ENCODE measurements at places on chromosomes 3 and 15.

DNA sequence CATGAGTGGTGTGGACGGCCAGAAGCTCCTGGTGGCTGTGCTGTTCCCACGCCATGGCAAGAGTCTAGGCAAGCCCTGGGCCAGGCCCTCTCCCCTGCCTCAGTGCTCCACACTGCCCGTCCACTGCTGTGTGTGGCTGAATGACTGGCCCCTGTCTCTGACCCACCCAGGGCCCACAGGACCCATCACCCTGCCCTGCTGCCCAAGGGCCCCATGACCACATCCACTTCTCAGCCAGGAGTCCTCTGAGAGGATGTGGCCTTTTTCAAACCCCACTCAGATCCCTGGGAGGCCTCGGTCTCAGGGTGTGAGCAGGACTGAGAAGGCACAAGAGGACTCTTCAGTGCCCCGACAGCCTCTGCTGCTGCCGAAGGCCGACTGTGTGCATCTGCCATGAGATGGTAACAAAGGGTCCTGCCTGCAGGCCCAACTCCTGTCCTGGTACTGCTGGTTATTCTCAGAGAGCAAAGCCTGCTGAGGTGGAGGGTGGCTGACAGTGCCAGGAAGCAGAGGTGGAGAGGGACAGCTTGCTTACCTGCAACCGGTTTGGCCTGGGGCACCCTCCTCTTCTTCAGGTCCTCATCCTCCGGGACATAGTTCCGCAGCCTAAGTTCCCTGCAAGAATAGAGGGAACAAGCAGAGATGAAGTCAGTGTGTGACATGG, 47.5 kb downstream of the PTH1R start:
- no peak for DNase-seq

DNA sequence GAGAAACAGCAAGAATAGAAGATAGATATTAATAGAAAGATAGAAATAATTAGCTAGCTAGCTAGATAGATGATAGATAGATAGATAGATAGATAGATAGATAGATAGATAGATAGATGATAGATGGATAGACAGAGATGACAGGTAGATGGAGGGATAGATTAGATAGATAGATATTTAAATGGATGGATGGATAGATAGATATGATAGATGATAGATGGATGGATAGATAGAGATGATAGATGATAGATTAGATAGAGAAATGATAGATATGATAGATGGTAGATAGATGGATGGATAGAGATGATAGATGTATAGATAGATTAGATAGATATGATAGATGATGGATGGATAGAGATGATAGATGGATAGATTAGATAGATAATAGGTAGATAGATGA, 8.3 kb upstream of the ATP10A start:
- no peak for DNase-seq

DNA sequence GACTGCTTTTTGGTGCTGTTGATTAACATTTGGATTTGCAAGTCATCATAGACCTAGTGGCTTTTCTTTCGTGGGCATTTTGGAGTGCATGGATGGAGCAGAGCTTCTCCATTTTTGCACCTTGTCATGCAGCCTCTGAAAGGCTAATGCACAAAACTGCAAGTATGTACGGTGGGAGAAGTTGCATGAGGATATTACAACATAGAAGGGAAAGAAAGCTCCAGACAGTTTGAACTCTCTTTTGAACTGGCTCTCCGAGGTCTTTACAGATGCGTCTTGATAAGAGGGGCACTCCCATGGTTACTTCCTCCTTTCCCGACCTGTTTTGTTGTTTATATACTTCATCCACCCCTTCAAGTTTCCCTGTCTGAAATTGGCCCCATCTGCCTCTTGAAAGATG, 147.1 kb upstream of the GBE1 start:
- no peak for DNase-seq

DNA sequence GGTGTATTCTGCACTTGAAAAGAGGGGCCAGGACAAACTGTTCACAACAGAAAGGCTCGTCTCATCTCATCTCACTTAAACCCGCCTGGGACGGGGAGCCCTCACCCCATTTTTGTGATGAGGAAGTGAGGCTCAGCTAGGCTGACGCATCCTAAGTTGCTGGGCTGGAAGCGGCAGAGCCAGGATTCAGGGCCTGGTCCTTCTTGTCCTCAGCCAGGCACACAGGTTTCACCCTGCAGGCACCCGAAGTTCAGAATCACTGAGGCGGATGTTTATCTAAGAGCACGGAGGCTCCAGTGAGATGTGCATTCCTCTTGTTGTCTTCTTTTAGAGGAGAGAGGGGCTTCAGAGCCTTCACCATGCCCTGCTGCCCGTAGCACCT, 51.1 kb upstream of the PLXNA1 start:
- DNase-seq, result no peak

- DNase-seq, result no peak
These were observed 73.1 kb downstream of the USF3 start for GRCh38 chr3:113623324-113623723.

GRCh38 chr3:175310046-175310445, 450.9 kb downstream of the NAALADL2 start:
- no peak for DNase-seq

DNA sequence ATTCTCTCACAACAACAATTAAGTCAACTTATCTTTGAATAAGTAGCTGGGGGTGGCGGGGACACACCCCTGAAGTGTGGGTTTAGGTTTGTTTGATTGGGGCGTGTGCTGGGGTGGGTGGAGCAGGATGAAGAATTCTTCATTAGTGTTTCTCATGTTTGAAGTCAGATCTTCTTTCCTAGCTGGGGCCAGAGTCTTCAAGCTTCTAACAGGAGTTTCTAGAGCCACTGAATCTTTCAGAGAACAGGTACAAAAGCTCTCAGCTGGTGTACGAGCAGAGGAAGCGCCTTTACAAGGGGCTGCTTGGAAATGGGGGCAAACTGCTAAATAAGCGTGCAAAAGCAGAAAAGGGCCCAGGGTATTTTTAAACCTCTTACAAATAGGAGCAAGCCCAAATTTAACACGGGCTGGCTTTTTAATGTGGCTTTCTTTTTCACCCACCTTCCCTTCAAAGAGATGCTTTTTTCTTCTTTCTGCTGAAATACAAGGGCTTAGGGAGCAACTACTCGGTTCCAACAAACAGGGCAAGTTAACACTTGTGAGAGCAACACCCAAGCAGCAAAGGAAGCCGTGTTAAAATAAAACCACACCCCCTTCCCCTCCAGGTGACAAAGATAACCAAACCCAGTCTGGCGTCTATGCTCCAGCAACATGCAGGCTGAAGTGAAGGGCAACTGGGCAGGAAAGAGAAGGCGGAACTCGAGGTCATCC, 86.9 kb upstream of the RASGRP1 start:
- DNase-seq, result peak; percentile 44

GRCh38 chr3:73848173-73848906, 223.6 kb upstream of the PDZRN3 start:
- DNase-seq, result no peak

DNA sequence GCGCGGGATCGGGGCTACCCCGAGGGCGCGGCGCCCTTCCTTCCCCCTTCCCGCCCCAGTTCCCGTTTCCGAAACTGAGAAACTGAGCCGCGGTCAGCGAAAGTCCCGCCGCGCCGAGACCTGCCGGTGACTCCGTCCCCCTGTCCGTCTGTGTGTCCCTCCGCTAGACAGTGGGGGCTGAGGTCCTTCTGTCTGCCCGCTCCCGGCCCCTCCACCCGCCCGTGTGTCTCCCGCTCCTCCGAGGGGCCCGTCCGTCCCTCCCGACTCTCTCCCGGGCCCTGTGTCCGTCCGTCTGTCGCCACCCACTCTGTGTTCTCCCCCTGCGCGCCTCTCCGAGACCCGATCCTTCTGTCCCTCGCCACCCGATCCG, 426 bp downstream of the PRKCD start:
- DNase-seq, result peak; percentile 5

DNA sequence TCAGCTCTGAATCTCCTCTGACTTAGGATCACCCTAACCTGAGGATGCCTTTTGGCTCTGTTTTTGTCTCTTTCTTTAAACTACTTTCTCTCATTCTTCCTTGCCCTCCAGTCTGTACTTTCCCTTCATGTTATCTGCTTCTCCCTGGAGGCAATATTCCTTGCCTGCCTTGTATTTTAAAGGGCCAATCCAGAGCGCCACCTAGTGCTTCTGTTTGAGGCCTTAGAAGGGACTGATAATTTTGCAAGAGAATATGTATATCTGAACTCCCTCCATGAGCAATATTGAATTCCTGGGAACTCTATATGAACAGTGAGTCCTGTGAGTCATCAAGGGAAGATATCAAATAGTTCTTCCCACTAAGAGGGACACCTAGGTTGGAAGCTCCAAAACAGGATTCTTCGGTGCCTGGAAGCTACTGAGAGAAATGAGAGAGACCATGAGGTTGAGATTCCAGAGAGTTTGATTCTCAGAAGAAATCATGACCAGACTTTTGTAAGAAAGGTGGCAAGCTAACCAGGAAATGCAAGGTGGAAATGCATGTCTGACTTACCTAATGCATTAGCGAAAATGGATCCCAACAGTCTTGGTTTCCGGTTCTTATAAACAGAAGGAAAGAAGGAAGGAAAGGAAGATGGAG, 203.8 kb upstream of the CD96 start:
- peak; percentile 50 for DNase-seq

GRCh38 chr3:156010829-156011228, 109.5 kb upstream of the KCNAB1 start:
- no peak for DNase-seq

DNA sequence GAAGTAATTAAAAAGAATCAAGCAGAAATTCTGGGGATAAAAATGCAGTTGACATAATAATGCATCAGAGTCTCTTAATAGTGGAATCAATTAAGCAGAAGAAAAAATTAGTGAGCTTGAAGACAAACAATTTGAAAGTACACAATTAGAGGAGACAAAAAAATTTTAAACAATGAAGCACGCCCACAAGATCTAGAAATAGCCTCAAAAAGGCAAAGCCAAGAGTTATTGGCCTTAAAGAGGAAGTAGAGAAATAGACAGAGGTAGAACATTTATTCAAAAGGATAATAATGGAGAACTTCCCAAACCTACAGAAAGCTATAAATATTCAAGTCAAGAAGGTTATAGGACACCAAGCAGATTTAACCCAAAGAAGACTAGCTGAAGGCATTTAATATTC, 113.3 kb downstream of the TBC1D2B start:
- DNase-seq, result no peak

Data from stimulated activated CD4-positive, alpha-beta T cell treated with anti-CD3 and anti-CD28 coated beads, Interleukin-4, amount 100 ng/mL, for 24 hours (primary cell).